ENCODE measurements at places on chromosomes 2 and 18.

- no peak for DNase-seq
Observed at GRCh38 chr2:48844417-48845155, 89.1 kb upstream of the LHCGR start.

DNA sequence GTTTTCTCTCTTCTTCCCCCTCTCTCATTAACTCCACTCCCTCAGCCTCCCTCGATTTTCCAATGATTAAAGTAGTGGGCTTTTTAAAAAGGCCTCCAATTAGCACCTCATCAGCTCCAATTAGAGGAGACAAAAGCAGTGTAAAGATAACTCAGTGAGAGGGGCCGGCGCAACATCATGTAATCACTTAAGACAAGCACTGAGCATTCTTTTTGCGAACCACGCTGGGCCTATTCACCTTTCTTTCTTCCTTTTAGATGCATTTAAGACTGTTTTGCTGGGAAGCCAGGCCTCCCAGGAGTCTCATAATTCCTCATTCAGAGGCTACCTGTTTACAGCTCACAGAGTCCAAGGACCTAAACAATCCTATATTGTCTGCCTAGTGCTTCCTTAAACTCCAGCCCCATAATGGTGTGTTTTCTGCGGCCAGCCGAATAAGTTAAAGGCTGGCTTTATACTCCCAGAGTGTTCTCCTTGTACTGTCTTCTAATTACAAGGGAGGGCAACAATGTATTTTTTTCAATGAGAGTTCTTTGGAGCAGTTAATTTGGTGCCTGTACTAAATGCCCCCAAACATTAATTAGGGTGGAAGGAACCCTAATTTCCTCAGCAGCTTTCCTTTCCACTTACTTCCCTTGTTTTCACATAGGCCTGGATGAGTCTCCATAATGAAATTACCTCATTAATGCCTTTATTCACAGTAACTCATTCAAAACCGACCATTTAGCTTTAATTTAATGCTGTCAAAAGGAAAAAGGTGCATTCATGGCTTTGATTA, 28.0 kb upstream of the LMAN1 start:
- peak; percentile 88 for DNase-seq

DNA sequence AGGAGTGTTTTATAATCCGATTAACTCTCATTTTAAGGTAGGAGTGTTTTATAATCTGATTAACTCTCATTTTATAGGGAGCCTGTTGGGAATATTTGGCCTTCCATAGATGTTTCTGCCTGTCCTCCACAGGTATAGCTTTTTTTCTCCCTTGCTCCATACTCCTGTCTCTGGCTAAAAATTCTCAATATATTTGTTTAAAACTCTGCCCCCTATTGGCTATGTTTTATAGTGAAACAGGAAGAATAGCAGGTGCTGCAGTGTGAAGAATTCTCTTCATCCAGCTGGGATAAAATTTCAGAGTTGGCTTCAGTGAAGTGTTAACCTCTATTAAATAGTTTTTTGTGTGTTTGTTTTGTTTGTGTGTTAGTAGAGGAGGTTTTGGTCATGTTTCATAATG, 1046.0 kb upstream of the TMEFF2 start:
- no peak for DNase-seq

DNA sequence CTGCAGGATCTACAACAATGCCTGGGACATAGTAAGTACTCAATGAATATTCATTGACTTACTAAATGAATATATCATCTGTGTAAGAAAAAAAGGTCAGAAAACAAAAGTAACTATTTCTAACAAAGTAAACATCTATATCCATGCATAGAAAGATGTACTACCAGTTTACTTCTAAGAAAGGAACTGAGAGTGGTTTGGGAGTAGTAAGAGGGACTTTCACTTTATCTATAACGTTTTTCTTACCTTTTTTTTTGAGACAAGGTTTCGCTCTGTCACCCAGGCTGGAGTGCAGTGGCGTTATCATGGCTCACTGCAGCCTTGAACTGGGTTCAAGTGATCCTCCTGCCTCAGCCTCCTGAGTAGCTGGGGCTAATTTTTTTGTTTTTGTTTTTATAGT, 25.7 kb downstream of the DHX57 start:
- no peak for DNase-seq

GRCh38 chr2:241018051-241018891, 19.9 kb downstream of the SNED1 start:
- no peak for DNase-seq

DNA sequence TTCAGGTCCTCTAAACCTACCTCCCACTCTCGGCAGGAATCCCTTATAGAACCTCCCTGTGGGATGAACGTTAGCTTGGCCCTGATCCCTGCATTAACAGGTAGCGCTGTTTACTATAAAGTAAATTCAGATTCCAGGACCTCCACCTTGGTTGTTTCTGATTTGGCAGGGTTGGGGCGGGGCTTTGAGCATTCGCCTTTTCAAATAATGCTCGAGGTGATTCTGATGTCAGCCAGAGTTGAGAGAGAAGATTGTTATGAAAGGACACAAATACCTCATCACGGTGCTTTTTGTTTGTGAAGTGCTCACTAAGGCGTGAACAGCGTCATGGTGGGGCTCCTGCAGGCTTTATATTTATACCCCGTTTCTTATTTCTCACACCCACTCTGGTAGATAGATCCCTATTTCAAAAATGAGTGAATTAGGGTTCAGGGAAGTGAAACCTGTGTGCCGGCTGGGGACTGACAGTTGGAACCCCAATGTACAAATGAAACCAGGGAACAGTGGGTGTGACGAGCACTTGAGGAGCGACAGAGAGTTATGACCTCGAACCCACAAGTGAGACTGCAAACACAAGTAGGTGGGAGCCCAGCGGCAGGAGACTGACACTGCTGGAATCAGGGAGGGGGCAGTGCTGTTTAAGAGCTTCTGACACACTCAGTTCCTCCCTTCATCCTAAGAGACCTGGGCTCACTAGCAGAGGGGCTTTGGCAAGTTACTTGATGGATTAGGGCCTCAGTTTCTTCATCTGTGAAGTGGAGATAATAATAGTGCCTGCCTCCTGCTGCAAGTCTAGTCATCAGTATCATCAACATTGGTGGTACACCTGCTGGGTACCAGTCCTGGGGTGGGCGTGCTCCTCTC, 14.2 kb upstream of the CXCR4 start:
- DNase-seq = no peak

DNA sequence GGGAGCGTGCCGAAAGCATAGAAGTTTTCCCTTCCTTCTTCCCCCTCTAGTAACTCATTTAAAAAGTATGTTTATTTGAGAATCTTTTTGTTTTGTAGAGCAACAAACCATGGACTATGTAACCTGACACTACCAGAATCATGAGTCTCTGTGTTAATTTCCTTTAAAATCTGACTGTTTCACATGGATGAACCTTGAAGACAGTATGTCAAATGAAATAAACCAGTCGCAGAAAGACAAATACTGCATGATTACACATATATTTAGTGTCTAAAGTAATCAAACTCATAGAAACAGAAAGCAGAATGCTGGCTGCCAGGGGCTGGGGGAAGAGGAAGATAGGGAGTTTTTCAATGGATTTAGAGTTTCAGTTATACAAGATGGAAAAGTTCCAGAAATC, 32.3 kb downstream of the PTPN2 start:
- DNase-seq = peak; percentile 18

GRCh38 chr2:28178946-28179345, 213.7 kb upstream of the FOSL2 start:
- no peak for DNase-seq

DNA sequence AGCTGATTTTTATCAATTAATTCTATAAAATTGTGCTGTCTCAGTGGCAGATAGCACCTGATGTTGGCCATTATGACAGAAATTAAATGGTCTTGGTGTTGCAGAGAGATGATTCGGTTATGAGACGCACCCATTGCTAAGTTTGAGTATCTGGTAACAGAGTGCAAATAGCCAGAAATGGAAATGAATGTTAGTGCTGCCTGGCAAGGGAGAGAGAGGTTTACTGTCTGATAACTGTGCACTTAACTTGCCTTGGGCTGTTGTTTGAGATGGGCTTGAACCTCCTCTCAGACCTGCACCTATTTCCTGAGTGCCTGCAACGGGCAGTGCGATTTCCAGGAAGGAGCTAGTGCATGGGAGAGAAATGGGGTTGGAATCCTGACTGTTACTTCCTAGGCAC, 11.7 kb downstream of the DPYSL5 start:
- DNase-seq = no peak

- DNase-seq = no peak
Observed at GRCh38 chr2:113233593-113234550, 44.8 kb downstream of the PAX8 start.

- DNase-seq = peak; percentile 27
Observed at GRCh38 chr18:808086-808485, 4.0 kb downstream of the YES1 start.

DNA sequence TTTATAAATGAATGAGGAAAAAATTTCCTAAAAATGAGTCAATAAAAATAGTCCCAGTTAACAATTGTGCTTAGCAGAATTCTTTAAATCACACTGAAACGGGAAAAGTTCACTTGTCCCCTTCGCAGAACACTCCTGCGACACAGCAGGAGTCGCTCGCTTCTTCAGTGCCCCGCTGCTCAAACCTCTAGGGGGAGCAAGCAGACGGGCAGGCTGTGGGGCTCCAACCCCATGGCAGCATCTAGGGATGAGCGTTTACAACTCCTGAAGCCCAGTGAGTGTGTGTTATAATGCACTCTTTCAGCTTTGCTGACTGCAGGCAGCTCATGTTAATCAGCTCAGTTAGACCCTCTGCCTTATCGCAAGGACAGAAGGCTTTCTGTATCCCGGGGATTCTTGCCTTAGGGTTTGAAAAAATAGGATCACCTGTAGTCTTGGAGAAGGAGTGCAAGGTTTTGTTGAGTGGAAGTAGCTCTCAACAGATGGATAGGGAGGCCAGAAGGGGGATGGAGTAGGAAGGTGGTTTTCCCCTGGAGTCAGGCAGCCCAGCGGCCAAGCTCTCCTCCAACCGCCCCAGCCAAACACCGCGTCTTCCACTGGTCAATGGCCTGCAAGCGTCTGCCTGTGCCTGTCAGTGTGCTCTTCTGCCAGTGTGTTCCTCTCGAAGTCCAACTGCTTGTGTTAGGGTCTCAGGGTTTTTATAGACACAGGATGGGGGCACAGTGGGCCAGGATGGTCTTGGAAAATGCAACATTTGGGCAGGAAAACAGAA, 1977.7 kb upstream of the LRRTM1 start:
- no peak for DNase-seq

GRCh38 chr2:222944552-222944951, 83.7 kb downstream of the ACSL3 start:
- no peak for DNase-seq

DNA sequence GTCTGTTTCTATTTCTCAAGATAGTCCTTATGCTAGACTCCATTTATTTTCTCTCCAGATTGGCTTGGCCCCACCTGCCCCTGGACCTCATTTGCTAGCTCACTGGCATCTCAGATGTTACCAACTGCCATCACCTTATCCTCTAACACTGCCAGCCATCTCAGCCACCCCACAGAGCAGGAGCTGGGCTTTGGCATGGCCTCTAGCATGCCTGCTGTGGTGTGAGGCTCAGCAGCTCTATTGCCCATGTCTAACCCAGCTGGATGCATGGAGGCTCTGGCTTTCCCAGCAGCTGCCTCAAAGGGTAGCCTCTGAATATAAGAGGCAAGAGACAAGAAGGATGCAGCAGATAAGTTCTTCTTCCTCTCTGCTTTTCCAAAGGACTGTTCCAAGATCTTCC, 373.4 kb downstream of the TNS1 start:
- DNase-seq = no peak

DNA sequence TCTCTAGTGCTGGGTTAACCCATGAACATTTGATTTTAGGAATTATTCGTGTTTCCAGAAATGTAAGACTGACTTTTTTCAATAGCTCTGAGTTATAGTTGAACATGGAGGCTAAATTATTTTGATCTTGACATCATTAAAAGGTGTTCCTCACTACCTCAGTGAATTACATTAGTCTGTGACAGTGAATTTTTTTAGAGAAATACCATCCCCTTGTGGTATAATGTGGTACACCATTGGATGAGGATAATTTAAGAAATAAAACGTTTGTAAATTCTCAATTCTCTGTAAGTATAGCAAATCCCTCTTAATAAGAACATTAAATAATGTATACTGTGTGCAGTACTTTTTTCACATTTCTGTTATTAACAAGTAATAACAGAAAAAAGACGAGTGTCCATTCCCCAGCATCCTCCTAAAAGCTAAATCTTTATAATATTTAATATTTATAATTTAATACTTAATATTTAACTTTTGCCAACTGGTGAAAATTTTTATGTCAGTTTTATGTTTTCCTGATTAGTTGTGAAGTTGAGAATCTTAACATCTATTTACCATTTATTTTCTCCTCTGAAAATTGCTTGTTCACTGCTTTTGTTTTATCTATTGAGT, 70.3 kb upstream of the CWC22 start:
- peak; percentile 10 for DNase-seq

- DNase-seq = peak; percentile 93
Observed at GRCh38 chr2:6771634-6772611, 93.8 kb downstream of the CMPK2 start.

- DNase-seq = peak; percentile 78
Observed at GRCh38 chr2:6069381-6069780, 377.2 kb downstream of the SOX11 start.

- no peak for DNase-seq
Observed at GRCh38 chr2:148273158-148273691, 252.3 kb downstream of the MBD5 start.

- DNase-seq = no peak
Observed at GRCh38 chr2:38509947-38510326, 92.8 kb downstream of the HNRNPLL start.

- no peak for DNase-seq
Observed at GRCh38 chr2:10487081-10487740, 39.1 kb upstream of the ODC1 start.

GRCh38 chr2:53265544-53266299, 501.9 kb upstream of the CHAC2 start:
- DNase-seq = no peak

DNA sequence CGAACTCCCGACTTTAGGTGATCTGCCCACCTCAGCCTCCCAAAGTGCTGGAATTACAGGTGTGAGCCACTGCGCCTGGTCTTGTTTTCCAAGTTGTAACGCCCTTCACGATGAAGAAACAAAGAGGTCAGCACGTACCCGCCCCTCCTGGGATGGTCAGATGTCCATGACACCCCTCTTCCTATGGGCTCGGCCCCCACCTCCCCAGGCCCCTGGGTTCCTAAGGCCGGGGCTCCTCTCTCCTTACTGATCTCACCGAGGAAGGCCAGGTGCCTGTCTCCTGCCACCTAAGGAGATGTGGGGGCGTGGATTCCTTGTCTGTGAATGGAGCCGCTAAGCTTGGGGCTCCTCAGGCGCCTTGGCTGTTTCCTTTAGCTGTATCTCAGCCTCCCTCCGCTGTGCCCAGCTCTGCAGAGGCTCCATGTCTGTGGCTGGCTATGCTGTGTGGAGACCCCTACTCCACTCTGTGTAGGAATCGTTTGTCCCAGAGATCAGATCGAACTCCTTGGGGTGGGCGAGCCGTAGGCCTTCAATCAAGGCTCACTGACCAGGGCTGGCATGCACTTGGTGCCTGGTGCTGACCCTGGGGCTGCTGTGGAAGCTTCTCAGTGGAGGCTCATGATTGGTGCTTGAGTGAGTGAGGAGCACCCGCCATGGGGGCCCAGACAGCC, 8.8 kb downstream of the COLEC11 start:
- DNase-seq = no peak

GRCh38 chr18:24914171-24914525, 437.8 kb downstream of the ZNF521 start:
- no peak for DNase-seq

Measured in eye (tissue), 1 donor.